Stimulated activated CD8-positive, alpha-beta memory T cell treated with anti-CD3 and anti-CD28 coated beads, Interleukin-4, amount 100 ng/mL, for 1 hour (primary cell): ENCODE measurements at places on chromosomes 2 and 18.

DNA sequence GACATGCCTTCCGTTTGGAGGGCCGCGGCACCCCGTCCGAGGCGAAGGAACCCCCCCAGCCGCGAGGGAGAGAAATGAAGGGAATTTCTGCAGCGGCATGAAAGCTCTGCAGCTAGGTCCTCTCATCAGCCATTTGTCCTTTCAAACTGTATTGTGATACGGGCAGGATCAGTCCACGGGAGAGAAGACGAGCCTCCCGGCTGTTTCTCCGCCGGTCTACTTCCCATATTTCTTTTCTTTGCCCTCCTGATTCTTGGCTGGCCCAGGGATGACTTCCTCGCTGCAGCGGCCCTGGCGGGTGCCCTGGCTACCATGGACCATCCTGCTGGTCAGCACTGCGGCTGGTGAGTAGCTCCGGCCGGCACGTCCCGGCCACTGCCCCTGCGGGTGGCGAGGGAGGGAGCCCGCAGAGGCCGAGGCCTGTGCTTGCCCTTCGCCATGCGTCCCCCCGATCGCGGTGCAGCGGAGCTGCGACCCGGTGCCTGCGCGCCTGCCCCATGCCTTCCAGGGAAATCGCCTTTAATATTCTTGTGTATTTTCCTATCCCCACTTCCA is 1.2 kb downstream of the BMPR2 start:
- DNase-seq, result no peak

DNA sequence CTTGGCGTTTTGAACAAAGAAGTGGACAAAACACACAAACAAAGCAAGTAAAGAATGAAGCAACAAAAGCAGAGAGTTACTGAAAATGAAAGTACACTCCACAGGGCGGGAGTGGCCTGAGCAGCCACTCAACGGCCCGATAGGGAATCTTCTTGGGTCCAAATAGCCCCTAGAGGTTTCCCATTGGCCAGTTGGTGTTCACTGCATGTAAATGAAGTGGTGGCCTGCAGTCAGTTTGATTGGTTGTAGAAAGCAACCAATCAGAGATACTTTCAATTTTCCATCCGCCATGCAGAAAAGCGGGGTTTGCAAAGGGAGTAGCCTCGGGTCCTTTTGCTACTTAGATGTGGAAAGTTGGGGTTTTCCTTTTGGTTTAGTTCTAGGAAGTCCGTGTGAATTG is 31.6 kb downstream of the CYBRD1 start:
- DNase-seq, result no peak

DNA sequence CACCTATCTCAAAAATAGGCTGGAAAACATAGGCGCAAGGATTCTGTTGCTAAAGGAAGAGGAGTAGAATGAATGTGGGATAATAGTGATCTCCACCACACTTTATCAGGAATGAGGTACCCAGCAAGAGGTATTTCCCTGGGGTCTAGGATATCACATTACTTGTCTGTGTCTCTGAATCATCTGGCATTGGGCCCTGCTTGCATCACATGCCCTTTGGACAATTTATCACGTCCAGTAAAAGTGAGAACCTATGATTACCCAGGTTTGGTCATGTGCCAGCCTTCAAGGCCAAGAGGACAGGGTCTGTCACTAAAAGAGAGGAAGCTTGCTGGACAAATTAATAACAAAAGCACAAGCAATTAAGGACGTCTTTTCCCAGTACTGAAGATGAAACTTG is 11.4 kb upstream of the TRAPPC8 start:
- DNase-seq, result no peak

GRCh38 chr2:25912851-25913695 is 34.8 kb upstream of the ASXL2 start:
- no peak for DNase-seq
